Left cardiac atrium (tissue), 4 donors: ENCODE measurements at places on chromosomes 2 and 18.

DNA sequence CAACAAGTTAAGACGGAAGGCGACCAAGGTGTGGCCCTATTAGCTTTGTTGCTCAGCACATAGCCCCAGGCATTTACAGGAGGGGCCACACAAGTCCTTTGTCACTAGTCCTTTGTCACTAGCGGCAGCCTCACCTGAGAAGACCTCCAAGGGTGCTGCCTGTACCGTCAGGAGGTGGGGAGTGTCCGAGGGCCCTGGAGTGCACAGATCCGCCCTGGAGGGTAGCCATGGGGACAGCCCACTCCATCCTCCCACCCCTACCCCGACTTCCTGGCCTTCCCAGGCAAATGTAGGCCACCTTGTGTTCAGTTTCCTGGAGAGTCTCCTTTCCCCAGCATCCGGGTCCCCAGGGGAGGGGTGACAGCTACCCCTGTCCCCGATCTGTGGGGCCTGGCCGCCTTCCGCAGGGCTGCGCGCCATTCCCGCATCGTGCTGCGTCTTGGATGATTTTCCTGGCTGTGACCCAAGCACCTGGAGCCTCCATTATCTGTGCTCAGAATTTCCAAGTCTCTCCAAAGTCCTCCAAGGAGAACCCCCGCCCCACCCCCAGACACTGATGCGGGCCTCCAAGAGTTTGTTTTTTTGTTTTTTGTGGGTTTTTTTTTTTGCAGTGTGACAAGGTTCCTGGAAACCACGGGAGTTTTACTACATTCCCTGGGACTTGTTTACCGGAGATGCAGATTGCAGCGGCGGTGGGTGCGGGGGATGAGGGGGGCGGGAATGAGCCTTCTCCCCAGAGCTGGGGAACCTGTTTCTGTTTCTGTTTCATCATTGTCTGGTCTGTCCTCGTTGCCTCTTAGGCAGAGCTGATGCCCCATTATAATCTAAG is 28.6 kb downstream of the TEX44 start:
- peak; percentile 39 for DNase-seq

- peak; percentile 40 for DNase-seq
Measured at GRCh38 chr2:20579866-20580265, 71.0 kb downstream of the HS1BP3 start.

DNA sequence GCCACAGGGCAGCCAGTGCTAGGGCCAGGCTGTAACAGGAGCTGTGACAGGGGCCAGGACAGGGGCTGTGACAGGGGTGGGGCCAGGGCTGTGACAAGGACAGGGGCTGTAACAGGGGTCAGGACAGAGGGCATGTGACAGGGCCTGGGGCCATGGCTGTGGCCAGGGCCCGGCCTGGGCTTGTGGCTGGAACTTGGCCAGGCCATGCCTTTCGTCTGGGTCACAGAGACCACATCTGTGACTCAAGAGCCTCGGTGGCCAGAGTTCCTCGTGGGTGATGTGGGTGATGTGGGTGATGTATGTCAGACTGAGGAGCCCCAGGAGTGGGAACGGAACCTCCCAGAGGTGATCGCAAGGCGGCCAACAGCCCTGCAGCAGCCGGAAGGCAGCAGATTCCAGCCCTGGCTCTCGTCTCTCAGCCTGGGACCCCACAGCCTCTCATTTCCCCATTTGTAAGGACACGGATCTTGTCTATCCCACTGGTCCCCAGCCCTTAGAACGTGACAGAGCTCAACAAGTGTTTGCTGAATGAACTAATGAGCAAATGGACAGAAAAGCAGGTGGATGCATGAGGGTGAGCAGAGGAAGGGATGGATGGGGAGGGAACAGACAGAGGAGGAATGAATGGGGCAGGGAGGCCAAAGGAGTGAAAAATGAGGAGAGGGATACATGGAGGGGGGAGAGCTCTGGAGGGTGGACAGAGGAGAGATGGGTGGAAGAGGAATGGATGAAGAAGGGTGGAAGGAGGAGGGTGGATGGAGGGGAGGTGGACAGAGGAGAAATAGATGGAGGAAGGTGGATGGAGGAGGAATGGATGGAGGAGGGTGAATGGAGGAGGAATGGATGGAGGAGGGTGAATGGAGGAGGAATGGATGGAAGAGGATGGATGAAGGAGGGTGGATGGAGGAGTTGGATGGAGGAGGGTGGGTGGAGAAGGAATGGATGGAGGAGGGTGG is 17.3 kb downstream of the ESPNL start:
- DNase-seq: peak; percentile 14

DNA sequence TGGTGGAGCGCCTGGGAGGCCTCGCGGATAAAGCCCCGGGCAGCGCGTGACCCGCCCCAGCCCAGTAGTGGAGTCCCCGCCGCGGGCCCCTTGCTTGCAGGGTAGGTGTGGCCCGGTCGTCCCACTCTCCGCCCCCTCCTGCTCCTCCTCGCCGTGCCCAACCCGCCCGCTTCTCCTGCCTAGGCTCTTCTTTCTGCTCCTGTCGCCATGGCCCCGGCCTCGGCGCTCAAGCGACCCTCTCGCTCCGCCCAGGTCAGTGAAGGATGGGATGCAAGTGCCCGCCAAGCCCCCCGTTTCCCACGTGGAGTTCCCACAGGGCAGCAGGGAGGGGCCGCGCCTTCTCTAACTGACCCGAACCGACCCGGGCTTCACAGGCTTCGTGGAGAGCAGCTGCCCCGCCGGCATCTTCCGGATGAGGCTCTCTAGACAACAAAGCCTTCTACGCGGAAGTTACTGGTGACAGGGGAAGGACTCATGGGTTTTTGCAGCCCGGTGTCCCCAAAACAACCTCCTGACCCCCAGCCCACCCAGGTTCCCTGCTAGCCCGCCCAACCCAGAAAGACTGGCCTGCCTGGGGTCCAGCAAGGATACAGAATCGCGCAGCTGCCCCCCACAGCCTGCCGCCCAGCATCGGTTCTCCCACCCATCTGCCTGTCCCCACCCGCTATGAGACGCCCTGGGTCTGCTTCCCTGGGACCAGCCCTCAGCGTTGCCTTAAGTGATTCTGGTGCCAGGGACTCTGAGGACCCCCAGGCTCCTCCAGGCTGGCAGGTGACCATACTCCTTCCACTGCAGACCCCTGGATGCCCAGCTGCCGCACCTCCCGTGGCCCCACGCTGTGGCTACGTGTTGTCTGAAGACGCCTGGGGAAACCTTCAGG is 32.8 kb downstream of the TTC32 start:
- DNase-seq: peak; percentile 48

DNA sequence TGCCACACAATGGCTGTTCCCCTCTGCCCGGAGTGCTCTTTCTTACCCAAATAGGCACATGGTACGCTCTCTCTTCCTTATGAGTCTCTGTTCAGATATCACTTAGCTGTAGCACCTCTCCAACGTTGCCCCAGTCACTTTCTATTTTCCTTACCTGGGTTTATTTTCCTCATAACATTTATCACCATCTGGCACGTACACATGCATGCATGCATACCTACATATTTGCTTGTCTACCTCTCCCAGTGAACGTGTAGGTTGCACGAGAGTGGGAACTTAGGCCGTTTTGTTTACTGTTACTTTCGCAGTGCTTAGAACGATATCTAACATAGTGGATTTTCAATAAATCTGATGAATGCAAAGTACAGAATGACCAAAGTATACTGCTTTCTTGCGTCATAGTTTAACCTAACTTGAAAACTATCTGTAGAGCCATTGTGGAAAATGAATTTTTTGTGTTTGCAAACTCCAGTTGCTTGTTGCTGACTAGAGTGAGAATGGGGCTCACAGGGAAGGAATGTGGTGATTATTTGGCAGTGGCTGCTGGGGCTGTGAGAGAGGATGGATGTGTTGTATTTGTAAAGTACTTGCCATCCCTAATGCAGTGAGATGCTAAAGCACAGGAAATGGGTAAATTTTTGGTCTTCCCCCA is 47.1 kb downstream of the ACSL3 start:
- DNase-seq: no peak
